ENCODE measurements at places on chromosomes 3 and 15. TPM values are rescaled to one million over a fixed set of nuclear protein-coding genes. Genes with fewer than 3 reads are reported as not detected.

Gene LRRC34
- 3.5 TPM for total RNA-seq

Gene ACTRT3
- total RNA-seq = 2.5 TPM

Gene ASB14
- total RNA-seq = not detected

Gene FRMD5
- 0.13 TPM for total RNA-seq

Gene C2CD4B
- 18.4 TPM for total RNA-seq

Gene FOXL2NB
- total RNA-seq = not detected

Gene ALDH1L1
- 141 TPM for total RNA-seq

Gene TIMMDC1
- total RNA-seq = 55.5 TPM

Gene ERC2
- not detected for total RNA-seq

All from omental fat pad (tissue), 4 donors.